ENCODE measurements at places on chromosomes 1 and 21.

DNA sequence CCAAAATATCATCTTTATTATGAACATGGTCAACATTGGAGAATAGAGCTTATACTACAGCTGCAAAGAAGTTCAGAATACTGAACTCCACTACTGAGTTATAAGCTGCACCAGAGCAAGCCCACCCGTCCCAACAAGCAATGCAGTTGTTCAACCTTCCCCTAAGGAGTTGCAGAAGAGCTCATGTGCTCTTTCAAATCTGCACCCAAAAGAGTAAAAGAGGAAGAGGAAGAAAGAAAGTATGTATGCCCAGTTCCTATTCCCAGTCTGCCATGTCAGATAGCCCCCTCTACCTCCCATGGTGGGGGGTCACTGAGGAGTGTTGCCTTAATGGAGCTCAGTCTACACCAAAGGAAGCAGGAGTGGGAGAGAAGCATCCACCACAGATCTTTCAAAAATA, 6.9 kb downstream of the C1orf162 start:
- DNase-seq, result no peak

- DNase-seq, result no peak
These were observed 41.7 kb downstream of the SYT6 start for GRCh38 chr1:114111731-114112641.

DNA sequence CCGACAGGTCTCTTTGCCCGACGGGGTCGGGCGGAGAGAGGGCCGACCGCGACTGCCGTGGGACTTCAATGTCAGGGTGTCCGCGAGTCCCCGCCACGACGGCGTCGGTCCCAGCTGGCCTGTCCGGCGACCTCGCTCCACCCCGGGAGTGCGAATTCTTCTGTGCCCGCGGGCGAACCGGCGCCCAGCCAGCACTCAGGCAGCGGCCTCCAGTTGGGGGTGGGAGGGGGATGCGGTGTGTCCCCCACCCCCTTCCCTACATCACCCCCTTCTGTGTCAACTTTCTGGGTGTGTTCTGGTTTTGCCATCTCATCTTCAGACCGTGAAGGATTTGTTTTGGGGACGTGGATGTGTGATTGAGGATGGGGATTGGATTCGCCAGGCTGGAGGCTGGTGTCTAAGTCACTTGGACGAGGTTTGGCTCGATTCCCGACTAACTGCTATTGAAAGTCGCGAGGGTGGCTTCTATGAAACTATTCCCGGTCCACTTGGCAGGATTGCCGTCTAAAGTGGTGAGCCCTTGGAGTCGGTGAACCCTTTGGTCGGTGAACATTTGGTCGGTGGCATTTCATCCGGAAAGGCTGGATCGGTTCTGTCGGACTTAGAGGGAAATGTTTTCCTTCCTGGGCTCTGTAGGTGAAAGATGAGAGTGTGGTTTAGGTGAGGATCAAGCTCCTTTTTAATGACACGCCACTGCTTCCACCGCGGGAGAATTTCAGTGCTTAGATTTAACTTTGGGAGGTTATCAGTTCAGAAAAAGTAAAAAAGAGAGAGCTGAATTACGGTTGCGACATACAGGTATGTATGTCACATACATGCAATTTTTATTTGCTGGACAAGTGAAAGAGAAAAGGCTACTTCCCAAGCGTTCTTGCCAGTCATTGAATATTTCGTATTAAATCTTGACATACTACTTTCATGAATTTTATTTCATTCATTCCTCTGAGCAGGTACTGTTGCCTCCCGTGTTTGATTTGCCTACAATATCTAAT, 771 bp downstream of the ABCD3 start:
- no peak for DNase-seq

- DNase-seq, result no peak
These were observed 15.6 kb downstream of the PCP4 start for GRCh38 chr21:39882839-39883195.

DNA sequence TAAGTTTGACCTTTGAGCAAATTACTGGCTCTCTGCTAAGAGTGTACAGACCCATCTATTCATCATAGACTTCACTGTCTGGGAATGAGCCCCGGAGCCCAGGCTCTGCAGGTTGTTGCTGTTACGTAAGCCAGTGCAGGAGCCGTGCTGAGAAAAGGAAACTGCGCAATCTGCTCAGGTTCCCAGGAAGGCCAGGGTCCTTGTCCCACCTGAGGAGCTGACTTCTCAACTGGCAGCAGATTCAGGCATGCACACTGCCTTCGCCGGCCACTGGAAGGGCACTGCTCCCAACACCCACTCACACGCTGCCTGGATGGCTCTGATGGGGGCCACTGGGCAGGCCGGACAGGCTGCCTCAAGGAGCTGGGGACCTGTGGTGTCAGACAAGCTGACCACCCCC, 19.5 kb downstream of the RCAN1 start:
- no peak for DNase-seq

- no peak for DNase-seq
These were observed 2.6 kb downstream of the FUCA1 start for GRCh38 chr1:23865543-23865930.

- no peak for DNase-seq
These were observed 23.1 kb upstream of the RSPO1 start for GRCh38 chr1:37657620-37658412.

DNA sequence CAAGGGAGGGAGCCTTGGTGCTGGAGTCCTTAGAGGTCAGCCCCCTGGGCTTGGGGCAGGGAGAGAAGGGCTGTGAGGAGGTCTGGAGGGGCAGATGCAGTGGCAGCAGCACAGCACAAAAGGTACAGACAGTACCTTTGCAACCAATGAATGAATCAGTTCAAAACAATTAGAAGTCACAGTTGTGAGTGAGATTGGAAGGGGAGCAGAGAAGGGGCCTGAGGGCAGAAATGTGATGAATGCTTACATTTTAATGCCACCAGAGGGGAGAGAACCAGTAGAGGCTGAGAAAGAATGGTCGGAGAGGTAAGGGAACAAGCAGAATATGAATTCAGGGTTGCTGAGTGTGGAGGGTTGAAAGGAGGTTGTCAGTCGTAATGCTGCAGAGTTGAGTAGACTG, 24.2 kb downstream of the CAMTA1 start:
- no peak for DNase-seq

GRCh38 chr1:227731696-227732585, 3.2 kb downstream of the JMJD4 start:
- DNase-seq, result no peak

DNA sequence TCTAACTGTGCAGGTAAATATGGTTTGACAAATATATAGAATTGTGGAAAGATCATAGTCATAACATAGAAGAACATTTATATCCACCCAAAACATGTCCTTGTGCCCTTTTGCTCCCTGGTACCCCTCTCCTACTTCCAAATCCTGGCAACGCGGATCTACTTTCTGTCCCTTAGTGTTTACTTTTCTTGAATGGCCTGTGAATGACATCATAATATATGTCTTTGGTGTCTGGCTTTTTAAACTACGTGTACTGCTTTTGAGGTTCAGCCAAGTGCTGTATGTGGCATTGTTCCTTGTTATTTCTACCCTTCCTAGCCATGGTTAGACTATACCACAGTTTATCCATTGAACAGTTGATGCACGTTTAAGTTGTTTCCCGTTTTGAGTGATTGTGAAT, 155.6 kb downstream of the SDCCAG8 start:
- no peak for DNase-seq

DNA sequence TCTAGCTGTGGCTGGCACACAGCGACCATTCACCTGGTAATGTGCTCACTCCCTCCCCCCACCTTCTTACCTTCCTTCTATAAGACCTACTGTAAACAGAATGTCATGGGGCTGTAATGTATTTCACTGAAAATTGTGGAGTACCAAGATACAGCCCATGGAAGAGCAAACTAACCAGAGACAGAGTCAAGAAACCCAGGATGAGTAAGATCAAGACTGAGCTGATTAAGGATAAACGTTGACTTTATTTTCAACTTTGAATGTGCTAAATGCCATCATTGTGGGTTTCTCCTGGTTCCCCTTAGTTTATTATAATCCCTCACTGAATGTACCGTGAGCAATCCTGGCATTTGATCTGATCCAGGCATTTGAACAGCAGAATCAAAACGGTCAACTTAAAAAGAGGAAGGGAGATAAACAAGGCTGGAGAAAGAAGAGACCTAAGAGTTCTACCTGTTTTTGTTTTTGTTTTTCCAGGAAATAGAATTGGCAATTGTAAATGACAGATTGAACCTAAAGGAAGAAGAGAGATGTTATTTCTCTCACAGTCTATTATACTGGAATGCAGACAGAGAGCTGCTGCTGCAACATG, 16.1 kb upstream of the ATP1B1 start:
- DNase-seq, result peak; percentile 19

- DNase-seq, result no peak
These were observed 841 bp downstream of the SNX27 start for GRCh38 chr1:151612501-151613281.

DNA sequence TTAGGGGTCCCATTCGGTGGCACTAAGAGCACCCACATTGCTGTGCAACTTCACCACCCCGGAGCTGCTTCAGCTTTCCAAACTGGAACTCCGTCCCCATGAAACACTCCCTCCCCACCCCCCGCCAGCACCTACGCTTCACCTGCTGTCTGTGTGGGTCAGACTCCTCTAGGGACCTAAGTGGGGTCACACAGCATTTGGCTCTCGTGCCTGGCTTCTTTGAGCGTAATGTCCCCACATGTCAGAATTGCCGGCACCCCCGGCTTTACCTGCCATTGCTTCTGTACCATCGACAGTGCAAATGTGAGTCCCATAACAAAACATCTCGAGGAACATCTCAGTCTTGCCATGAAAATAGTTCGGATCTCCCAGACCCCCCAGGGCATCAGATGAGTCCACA, 35.9 kb upstream of the AGPAT3 start:
- no peak for DNase-seq

GRCh38 chr1:62407398-62408009, 29.3 kb upstream of the USP1 start:
- peak; percentile 14 for DNase-seq

DNA sequence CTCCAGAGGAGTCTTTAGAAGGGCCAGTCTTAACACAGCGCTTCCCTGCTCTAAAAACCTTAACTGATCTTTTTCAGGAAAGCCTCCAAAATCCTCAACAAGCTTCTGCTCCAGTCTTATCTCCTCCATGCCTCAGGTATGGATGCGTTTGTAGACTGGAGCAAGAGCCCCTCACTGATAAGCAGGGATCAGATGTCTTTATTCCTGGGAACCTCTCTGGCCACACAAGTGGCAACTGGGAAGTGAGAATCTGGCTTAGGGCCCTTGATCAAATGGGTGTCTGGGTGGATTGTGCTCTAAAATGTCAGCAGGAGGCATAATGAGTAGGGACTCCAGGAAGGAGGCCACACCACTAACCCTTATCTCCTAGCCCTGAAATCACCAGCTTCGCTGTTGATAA, 1.4 kb downstream of the ZBTB8A start:
- no peak for DNase-seq

DNA sequence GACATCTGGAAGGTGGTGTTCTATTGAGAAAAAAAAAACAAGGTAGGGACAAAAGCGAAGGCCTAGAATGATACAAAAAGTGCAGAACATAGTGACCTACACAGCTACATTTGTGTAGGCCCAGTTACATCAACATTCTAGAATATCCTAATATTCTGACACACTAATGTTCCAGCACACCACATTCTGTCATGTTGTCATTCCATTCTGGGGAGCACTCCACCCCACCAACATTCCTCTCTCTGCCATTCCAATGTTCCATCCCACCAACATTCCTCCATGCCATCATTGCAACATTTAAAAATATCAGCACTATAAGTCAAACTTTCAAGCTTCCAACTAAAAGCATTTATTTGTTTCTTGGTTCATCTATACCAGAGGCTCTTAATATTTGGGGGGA, 28.5 kb downstream of the COA7 start:
- no peak for DNase-seq

DNA sequence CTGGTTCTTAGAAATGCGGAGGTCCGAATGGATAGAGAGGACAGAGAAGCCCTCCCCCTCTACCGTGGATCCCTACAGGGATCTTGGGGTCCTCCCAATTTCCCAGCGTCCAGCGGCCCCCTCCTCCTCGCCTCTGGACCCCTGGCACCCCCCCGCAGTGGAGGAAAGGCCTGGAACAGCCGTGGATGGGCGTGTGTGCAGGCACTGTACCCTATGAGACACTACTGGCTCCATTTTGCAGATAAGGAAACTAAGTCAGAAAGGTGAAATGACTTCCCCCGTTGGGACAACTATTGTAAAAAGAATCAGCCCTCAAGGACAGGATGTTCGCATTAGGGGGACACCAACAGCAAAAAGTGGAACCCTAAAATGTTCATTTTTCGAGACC, 931 bp upstream of the CLSTN1 start:
- DNase-seq, result no peak

- no peak for DNase-seq
These were observed 309.5 kb downstream of the PCP4 start for GRCh38 chr21:40176724-40177123.

- DNase-seq, result no peak
These were observed 499.2 kb downstream of the OMA1 start for GRCh38 chr1:58047265-58047858.

DNA sequence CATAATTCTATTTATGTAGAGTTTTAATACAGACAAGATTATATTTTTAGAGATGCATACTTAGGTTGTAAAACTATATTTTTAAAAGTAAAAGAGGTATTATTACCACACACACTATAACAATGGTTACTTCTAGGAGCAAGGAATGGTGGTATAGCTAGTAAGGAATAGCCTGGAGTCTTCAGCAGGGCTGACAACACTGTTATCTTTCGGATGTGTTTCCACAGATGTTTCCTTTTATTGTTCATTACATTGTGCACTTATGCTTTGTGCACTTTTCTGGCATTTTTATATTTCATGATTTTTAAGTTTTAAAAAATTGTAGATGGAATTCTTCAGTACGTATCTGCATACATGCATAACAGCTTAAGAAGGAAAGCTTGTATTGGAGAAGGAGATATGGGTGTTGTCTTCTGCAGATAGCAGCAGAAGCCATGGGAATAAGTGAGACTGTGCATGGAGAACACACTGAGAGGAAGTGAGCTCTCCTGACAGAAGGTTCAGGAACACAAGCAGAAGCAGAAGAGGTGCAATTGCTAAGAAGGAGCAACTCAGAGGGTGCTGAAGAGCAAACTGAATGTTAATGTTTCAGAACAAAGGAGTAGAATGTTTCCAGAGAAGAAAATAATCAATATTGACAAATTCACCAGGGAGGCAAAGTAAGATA, 91.8 kb downstream of the UCHL5 start:
- no peak for DNase-seq

GRCh38 chr1:206831650-206832049, 33.8 kb upstream of the IL20 start:
- DNase-seq, result no peak

GRCh38 chr1:53413175-53414001, 45.8 kb upstream of the DMRTB1 start:
- DNase-seq, result peak; percentile 51

- DNase-seq, result no peak
These were observed 108.2 kb downstream of the GABPA start for GRCh38 chr21:25842925-25843324.
